ENCODE measurements at places on chromosomes 6 and 20.

DNA sequence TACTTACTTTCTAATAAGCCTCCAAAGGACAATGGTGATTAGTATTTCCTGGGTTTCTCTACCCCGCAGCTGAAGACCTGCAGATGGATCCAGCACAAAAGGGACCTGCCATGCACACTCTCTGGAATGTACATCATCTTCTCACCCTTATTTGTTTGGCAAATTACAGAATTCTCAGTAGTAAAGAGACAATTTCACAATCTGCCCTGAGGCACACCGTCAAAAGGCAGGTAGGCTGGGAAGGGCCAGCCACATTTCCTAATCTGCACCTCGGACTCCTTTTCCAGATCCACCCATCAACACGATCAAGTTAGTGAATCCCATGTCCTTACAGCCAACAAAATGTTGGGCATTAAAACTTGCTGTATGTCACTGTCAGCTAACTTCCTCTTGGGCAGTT, 4.9 kb downstream of the OVOL2 start:
- DNase-seq, result no peak

DNA sequence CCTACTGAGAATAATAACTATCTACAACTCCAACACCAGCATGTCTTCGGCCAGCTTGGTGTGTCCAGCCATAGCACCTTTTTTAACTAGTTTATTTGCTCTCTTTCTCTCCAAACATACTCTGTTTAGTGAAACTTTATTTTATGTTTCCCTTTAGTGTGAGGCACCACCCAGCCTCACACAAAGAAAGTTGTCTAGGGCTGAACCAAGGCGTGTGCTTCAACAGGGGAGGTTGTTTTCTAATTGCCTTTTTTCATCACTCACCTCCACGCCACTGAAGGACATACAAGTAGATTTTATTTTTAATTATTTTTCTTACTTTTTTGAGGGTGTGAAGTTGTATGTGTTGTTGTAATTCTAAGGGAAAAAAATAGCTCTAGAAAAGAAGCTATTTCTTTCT, 125.6 kb upstream of the MARCKS start:
- DNase-seq, result no peak

DNA sequence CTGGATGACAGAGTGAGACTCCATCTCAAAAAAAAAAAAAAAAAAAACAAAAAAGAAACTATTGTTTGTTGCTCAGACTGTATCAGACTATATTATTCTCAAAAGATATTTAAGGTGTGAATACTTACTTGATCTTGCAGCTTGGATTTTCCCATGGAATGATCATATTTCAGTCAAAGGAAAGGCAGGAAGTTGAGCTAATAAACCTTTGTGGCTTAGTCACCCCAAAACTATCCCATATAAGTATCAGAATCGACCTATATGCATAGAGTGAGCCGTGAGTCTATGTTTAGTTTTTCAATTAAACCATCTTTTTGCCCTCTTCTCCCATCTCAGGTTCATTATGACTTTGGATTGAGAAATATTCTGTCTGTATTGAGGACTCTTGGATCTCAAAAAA, 152.6 kb downstream of the DNAH8 start:
- DNase-seq, result no peak

DNA sequence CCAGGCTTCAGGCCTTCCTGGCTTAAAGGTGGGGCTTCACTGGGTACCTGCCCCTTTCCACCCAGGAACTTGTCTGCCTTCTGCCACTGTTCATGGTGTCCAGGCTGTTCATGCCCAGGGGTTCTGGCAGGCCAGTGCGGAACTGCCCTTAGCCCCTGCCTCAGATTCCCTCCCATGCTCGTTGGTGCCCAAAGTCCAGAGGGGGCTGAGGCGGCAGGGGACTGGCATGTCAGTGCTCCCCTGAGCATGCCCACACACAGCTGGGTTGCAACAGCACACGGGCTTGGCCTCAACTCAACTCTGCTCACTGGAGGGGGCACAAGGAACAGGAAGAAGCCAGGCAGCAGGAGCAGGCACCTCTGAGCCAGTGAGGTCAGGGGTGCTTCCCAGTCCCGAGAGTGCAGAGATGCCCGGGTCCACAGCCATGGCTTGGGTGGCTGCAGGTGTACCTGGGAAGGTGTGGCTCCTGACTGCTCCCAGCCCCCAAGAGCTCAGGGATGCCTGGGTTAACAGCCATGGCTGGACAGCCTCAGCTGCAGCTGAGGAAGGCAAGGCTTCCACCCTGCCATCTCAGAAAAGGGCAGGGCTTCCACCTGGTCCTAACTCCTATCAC, 845.9 kb downstream of the EYS start:
- DNase-seq, result no peak
